ENCODE measurements at places on chromosomes 3 and 15.

DNA sequence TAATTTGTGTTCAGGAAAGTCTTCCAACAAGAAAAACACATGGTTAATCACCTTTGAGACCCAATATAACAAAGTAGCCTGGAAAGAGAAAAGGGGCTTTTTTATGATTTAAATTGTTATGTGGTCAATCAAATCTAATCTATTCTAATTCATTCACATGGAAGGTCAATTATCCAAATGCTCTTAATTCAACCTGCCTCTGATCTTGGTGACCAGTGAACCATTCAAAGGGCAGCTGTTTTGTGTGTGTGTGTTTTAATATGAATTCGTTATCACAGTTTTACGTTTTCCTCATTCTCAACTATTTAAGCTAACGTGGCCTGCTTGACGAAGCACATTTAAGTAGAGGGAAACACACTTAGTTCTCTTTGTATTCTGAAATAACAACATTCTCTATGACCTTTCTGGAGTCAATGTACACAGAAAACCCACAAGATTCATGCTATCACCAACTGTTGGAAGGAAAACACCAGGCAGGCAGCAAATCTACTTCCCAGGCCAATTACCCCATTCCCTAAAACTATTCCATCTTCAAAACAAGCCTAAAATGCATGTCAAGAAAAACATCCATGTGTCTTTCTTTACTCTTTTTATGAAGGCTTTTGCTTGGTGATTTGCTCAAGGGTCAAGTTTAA is 195.4 kb downstream of the SUCLG2 start:
- DNase-seq, result no peak

GRCh38 chr3:43296565-43296964 is 10.2 kb downstream of the SNRK start:
- no peak for DNase-seq

GRCh38 chr3:52253314-52254304 is 8.1 kb downstream of the PPM1M start:
- no peak for DNase-seq

DNA sequence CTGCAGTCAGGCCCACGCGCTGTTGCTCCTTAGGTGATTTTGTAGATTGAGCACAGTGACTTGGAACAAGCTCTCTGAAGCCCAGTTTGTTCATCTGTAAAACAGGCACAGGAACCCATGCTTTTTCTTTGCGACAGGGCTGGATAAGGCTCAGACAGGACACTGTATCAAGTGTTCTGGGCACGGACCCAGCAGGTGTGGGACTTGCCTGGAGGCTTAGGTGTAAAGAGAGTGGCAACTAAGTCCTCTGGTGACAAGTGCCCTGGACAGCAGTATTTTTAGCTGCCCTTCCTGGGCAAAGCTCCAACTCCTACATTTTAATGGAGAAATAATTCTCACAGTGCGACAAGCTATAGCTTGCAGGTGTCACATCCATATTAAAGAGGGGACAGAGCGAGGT is 32.2 kb downstream of the CD276 start:
- no peak for DNase-seq

DNA sequence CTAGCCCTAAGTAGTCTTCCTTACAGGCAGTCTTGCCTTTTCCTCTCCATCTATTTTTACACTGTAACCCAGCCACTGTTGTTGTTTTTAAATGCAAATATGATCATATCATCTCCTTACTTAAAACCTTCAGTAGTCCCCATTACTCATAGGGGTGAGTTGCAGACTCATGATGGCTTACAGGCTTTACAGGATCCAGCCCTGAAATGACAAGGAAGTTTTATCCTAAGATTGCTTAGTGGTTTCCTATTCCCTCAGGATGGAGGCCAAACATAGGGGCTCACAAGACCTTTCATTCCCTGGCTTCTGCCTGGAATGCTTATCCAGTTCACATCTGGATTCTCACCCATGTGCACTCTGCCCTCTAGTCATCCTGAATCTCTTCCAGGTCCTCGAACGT is 27.7 kb upstream of the PCOLCE2 start:
- no peak for DNase-seq

DNA sequence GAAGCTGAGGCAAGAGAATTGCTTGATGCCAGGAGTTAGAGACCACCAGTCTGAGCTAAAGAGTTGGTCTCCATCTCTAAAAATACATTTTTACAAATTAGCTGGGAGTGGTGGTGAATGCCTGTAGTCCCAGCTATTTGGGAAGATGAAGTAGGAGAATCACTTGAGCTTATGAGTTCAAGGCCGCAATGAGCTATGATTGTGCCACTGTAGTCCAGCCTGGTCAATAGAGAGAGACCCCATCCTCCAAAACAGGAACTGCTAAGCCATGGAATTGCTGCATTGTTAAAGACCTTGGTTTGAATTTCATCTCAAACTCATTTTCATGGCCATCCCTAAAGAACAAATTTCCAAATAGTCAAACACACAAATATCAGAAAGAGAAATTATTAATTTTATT is 113.9 kb upstream of the AGTR1 start:
- DNase-seq, result no peak

- DNase-seq, result no peak
These were observed 1108.3 kb downstream of the ROBO1 start for GRCh38 chr3:78659386-78659987.

DNA sequence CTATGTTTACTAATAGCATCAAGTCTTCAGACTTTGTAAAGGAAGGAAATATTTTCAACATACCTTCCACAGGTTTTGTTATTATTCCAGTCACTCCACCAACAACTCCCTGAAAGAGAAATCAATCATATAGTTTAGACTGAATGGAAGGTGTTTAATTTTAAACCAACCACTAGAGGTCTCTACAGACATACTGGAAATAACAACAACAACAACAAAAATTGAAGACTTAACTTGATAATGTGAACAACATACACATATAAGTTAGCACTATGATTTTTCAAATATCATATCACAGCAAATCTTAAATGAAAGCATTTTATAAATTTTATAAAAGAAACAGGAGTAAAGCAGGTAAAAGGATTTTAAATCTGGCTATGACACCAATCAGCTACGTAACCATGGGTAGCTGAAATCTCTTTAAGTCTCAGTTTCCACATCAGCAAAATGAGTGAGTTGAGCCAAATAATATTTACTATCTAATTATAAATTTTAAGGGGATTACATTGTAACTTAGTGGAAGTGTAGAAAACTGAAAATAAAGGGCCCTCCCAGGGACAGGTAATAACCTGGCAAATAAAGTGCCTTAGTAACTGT is 188.2 kb downstream of the VPS13C start:
- DNase-seq, result no peak

GRCh38 chr3:195755791-195756676 is 35.3 kb downstream of the MUC20 start:
- no peak for DNase-seq

DNA sequence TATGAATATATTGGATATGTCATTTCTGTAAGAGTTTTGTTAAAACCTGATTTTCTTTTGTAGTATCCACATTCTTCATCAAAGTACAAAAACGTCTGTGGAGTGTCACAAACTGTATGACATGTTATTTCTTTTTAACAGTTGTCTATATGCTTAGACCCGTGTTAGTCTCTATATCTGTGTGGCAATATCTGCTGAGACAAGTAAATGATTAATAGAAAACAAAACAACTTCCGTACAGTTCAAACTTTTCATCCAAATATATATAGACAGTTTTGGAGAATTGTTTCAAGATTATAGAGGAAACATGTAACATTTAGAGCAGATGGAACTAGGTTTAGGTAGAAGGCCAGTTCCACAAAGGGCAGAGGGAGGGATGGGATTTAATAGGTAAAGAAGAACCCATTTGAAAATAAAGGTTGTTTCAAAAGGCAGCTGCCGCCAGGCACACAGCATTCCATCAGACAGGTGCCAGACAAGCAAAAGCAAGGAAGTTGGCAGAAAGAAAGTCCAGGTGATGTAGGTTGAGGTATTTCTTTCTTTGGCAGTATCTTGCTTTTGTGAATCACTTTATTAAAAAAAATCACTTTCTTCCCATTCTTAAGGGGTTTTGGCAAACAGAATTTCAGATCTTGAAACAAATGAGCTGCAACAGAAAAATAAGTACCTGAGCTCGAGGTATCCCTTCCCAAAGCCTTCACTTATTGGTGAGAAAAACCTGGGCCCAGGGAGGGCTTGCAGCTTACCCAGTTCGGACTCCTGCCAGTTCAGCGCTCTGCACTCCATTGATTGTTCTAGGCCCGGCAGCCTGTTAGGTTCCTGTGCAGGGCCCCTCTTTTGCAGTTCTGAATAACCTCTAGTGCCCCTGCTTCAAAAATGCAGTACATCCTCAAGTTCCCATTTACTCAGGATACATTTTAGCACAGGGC is 49.0 kb downstream of the LRRN1 start:
- DNase-seq, result no peak

DNA sequence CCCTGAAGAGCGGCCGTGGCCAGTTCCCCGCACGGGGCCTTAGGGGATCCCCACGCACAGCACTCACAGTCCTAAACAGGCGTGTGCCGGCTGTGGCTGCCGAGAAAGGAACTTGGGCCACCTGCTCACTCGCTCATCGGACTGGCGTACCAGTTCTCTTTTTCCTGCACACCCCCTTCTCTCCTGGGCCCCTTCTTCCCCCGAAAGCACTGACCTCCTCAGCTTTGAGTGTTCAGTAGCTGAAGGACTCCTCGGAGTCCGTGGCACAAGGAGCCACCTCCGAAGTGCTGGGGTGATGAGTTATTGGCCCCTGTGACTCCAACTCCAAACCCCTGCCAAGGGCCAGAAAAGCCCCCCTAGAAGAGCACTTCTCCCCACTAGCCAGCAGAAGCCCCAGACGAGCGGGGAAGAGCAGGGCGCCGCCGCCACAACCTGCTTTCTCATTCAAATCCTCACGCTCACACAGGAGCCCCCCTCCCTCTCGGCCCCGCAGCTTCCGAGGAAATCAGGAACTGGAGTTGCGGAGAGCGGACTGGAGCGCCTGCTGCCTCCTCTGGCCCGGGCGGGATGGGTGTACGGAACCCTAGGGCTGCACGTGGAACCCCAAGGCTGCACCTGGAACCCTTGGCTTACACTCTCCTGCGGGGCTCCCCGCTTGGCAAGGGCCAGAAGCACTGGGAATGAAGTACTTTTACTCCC is at the start of gene PLCH1:
TSS of gene PLCH1 (minus strand) at position 446 of the 699 bp plus-strand sequence. CDS start 40,847 bp downstream, outside the sequence.
- peak; percentile 27 for DNase-seq

DNA sequence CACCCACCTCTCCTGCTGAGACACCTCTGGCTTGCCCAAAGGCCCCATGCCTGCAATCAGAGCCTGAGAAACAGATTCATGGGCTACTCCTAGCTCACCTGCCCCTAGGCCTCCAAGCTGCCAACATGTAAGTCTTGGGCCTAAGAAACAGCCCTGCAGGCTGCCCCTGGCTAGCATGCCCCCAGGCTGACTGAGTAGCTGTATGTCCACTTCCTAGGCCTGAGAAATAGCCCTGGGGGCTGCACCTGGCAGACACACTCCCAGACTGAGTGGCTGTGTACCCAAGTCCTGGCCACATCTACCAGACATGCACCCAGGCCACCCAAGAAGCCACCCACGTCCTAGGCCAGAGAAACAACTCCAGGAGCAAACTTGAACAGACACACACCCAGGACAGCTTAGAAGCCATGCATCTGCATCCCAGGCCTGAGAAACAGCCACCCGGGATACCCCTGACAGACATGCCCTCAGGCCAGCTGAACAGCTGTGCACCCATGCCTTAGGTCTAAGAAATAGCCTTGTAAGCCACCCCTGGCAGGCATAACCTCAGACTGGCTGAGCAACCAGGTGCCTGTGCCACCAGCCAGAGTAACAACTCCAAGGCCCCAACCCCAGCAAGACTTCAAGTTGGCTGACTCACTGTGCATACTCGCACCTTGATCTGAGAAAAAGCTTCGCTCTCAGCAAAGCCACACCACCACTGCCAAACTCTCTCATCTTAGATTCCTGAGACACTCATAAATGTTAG is 12.0 kb upstream of the NRG4 start:
- no peak for DNase-seq

GRCh38 chr3:96869316-96869715 is 54.9 kb downstream of the EPHA6 start:
- DNase-seq, result no peak

GRCh38 chr15:90271459-90272166 is 6.1 kb downstream of the NGRN start:
- DNase-seq, result no peak

GRCh38 chr3:188534633-188535032 is 380.7 kb downstream of the LPP start:
- no peak for DNase-seq

GRCh38 chr3:56355570-56356185 is 112.6 kb downstream of the ERC2 start:
- no peak for DNase-seq

DNA sequence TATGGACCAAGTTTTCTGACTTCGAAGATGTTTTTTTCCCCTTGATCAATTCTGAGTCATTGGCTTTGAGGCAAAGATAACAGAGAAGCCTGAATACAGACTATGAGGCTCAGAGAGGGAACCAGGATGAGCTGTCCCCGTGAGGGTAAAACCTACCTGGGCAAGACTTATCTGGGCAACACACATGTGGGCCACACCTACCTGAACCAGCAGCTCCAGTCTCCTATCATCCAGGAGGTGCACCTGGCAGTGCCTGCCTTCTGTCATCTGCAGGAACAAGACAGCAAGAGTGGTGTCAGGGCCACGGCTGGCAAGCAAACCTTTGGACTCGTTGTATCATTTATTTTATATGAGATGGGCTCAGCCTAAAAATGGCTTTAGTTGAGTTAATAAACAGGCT is 72.6 kb downstream of the FRMD4B start:
- DNase-seq, result no peak

GRCh38 chr3:194000712-194001111 is 135.2 kb upstream of the HES1 start:
- DNase-seq, result no peak

DNA sequence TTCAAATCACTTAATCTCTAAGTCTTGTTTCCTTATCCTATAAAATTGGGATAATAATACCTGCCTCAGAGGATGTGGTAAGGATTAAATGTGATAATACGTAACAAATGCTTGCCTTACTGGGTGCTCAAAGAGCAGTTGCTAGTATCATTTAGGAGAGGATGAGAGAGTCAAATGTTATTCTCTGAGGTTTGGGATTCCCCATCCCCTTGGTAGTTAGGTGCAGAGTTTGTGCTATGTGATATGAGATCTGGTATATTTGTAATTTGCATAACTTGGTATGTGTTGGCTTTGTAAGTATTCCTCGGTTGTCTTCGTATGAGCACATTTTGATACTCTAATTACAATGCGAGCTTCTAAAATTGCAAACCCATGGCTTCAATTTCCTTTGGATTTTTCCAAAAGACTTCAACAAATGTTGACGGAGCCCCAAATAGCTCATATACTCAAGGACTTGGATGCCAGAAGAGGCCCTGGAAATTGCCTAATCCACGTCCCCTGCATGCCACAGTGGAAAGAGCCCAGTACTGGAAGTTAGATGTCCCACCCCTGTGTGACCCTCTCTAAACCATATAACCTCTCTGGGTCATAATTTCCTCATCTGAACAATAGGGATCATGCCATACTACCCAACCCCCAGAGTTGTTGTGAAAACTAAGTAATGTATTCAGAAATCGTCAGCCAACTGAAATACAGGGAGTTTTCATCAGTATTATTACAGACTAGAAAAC is 85.0 kb downstream of the FBN1 start:
- DNase-seq, result no peak

- no peak for DNase-seq
These were observed 42.0 kb downstream of the SLC6A6 start for GRCh38 chr3:14444380-14444779.
